ENCODE measurements at places on chromosomes 7 and 10. TPM values are rescaled to one million over a fixed set of nuclear protein-coding genes. Genes with fewer than 3 reads are reported as not detected.
A peak's percentile ranks its signal among the peaks of the same experiment; 100 is the strongest.

Gene NOM1
- 25.1 TPM for total RNA-seq

Gene PARP12
- 5.0 TPM for total RNA-seq

Gene C10orf95
- 0.30 TPM for total RNA-seq

Gene CRHR2
- total RNA-seq, result not detected

Gene HYAL4
- total RNA-seq, result 0.11 TPM

Gene GBX1
- total RNA-seq, result 0.62 TPM

Gene TMEM176A
- not detected for total RNA-seq

Gene SLC16A9
- 5.7 TPM for total RNA-seq

Gene HTRA1
- total RNA-seq, result 14.5 TPM

- DNase-seq, result no peak
Observed at GRCh38 chr7:29940199-29940598, 49.4 kb downstream of the SCRN1 start.

DNA sequence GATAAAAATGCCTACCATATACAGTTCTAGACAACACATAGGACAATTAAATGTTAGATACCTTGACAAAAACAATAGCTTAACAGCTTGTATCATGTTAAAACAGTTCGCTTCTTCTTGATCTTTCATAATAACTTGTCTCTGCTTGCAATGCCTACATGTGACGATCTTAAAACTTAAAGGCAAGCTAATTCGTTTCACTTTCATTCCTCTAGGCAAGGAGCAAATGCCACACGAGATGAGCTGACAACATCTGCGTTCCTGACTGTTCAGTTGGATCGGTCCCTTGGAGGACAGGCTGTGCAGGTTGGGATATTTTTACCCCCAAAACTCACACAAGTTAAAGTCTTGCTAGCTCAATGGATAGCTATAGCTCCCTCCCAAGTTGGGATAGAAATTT is 51.6 kb upstream of the ARL4A start:
- DNase-seq, result no peak

- DNase-seq, result peak; percentile 52
Observed at GRCh38 chr10:91796331-91797047, 1.7 kb upstream of the TNKS2 start.

- DNase-seq, result no peak
Observed at GRCh38 chr10:117339578-117339977, 35.7 kb downstream of the PDZD8 start.

DNA sequence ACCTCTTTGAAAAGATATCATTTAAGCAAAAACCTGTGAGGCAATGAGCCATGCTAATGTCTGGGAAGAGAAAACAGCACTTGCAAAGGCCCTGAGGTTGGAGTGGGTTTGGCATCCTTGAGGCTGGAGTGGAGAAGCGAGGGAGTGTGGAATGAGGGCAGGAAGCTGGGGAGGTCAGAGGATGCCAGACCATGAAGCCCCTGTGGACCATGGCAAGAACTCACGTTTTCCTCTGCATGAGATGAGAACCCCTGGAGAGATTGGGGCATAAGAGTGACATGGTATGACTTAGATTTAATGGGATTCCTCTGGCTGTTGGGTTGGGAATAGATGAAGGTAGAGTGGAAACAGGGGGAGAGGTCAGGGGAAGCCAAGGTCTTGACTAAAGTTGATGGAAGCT is 49.4 kb downstream of the GPR26 start:
- DNase-seq, result no peak

DNA sequence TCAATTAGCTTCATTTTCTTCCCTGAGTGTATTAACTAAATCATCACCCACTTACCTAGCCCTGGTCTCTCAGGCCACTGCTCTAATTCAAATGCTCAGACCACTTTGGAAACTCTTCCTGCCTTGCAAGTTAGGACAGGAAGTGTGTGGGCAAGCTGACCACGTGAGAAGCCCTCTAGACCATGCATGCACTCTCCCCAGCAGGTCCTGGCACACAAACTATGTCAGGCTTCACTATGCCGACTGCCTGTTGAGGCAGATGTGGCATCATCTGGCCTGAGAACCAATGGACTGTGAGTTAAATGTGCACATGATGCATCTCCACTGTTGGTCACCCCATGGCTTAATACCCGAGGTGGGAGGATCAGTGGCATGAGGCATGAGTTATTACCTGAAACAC is 439.6 kb downstream of the GRID1 start:
- DNase-seq, result no peak

- no peak for DNase-seq
Observed at GRCh38 chr10:11108356-11108755, 90.7 kb downstream of the CELF2 start.

- DNase-seq, result peak; percentile 79
Observed at GRCh38 chr10:119022846-119023552, 6.5 kb upstream of the NANOS1 start.

DNA sequence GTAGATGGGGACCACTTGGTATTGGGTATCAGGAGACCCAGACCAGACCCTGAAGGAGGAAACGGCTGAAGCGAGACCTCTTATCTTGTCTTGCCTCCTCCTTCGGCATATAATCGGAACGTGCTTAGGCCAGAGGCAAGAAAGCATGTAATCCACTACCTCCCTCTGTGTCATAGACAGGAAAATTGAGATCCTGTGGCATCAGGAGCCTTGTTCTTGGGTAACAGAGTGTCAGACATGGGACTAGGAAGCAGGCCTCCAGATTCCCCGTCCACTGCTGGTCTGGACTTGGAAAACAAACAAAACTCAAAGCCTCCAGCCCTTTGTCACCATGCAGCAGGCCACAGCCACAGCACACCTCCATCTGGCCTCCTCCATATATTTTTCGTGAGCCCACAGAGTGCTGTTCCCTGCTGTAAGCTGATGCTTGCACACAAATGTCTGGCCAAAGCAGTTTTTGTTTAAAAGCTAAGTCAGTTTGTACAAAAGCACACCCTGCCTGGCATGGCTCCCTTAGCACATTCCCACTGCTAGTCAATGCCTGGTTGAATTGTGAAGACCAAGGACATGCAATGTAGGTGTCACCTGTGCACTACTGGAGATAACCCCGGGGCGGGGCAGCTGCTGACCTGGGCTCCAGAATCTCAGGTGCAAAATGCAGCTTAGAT is 510.9 kb downstream of the RPS24 start:
- DNase-seq, result no peak

DNA sequence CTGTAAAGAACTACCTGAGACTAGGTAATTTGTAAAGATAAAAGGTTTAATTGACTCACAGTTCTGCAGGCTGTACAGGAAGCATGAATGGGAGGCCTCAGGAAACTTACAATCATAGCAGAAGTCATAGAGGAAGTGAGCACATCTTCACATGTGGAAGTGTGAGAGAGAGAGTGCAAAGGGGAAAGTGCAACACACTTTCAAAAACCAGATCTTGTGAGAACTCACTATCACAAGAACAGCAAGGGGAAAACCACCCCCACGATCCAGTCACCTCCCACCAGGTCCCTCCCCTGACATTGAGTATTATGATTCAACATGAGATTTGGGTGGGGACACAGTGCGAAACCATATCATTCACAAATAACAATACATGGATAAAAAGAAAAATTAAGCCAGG is 24.5 kb downstream of the AVL9 start:
- DNase-seq, result no peak

- no peak for DNase-seq
Observed at GRCh38 chr7:11376529-11376928, 402.9 kb downstream of the PHF14 start.

DNA sequence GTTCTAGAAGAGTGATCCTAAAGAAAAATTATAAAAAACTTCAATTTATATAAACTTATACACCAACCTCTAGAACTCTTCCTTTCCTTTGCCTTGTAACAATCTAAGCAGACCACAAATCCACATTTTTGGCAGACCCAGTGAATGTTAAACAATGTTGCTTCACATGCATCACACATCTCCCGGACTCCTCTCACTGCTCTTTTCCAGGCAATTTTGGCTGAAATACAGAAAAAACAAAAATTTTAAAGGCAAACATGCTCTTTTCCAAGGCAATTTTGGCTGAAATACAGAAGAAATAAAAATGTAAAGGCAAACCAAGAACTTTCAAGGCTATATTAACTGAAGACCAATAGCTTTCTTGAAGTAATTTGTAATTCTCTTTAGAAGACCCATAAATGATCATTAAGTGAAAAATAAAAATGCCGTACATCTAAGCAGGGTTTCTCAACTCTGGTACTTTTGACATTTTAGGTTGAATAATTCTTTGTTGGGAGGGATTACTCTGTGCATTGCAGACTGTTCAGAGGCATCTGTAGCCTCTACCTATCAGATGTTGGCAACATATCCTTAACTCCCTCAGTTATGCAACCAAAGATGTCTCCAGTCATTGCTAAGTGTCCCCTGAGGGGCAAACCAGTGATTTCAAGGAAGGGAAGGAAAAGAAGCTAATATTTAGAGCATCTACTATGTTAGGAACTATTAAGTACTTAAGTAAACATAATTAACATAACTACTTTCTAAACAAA is 64.4 kb downstream of the NRBF2 start:
- no peak for DNase-seq

- DNase-seq, result no peak
Observed at GRCh38 chr7:2326951-2327350, 12.7 kb upstream of the SNX8 start.

- DNase-seq, result no peak
Observed at GRCh38 chr10:35992107-35992506, 350.0 kb upstream of the FZD8 start.

GRCh38 chr7:148584154-148584827 is 6.3 kb upstream of the C7orf33 start:
- no peak for DNase-seq

DNA sequence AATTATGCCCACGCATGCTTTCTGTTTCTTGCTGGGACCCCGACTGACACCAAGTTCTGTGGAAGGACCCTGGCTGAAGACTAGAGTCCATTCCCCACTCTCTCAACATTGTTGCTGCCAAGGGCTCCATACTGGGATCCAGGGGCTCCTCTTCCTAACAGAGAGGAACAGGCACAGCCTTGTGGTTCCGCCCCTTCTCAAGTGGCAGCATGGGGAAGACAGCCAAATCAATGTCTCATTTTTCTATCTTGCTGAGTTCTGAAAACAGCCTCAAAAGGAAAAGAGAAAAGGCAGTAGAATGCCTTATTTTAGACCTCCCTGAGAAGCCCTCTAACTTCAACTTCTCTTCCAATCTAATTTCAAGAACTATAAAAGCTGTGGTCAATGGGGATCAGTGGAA is 23.7 kb upstream of the LAMB1 start:
- DNase-seq, result no peak

DNA sequence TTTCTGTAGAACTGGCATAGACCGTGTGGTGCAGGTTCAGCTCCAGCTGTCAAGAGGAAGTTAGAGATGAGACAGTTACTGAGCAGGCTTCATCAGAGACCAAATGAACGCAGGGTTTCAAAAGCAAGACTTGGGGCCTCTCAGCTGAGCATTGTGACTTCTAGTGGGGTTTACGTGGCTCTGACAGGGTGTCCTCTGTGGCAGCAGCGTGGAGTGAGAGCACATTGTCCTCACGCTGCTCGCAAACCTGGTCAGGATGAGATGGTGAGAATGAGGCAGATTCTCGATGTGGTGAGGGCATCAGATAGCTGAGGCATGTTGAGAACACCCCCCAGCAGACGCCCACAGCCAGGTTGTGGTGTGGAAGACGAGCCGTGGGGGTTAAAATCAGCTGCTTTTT is 126.0 kb downstream of the DNAJB6 start:
- no peak for DNase-seq

GRCh38 chr7:20151708-20152456 is 65.3 kb downstream of the MACC1 start:
- no peak for DNase-seq

GRCh38 chr10:71205468-71205867 is 6.9 kb upstream of the UNC5B start:
- no peak for DNase-seq
